ENCODE measurements at places on chromosomes 11 and 22.

DNA sequence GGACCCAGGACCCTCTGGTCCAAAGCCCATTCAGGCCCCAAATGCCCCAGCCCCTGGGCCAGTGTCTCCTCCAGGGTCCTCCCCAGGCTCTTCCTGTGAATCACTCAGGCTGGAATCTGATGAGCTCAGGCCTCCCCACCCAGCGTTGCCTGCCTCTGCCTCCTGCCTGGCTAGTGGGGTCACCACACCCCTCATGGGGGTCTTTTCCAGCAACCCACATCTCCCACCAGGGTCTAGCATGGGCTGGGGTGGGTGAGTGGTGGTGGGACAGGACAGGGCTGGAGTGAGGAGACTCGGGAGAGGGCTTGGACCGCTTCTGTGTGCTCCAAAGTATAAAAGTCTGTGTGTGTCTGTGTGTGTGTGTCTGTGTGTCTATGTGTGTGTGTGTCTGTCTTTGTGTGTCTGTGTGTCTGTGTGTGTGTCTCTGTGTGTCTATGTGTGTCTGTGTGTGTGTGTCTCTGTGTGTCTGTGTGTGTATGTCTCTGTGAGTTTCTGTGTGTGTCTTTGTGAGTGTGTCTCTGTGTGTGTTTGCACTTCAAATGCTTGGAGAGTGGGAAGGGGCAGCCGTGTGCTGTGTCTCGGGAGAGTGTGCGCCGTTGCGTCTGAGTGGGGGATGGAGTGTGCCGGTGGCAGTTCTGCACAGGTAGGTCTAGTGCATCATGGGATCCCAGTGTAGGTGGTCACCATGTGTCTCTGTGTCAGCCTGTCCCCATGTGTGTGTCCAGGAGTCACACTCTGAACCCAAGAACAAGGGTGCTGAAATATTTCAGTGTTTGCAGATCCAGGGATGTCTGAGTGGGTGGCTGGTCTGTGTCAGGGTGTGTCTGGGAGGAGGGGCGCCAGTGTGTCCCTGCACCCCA, 8.8 kb downstream of the RIN1 start:
- no peak for DNase-seq

DNA sequence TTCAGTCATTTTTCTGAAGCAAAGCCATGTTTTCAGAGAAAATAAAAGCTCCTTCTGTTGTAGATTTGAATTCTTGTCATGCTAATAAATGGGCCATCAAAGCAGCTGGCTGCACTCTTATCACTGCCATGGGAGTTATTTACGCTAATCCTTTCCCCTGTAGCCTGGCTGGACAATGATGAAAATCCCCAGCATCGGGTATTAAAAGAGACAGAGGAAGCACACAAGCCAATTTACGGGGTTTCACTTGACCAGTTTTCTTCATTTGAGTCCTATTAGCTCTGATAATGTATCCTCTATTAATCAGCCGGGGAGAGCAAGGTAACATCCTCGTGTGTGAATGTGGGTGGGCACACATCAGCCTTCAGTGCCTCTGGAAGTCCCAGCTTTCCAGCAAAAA, 470.2 kb upstream of the API5 start:
- DNase-seq = no peak

DNA sequence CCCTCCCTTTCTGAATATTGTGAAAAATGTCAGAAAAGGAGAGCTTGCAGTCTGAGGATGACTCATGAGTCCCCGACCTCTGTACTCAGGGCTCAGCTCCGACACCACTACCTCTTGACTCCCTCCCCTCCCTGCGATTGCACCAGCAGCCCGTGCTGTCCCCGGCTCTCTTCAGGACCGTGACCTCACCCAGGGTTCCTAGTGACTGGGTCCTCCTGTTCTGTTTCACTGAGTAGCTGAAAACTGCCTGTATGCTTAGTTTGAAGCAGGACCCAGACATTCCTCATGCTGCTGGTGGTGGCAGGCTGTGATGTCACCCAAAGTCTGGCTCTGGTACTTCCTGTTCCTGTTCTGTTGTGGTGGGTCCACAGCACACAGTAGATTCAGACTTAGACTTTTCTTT, 11.7 kb downstream of the PHRF1 start:
- DNase-seq = no peak

GRCh38 chr11:15157181-15157580, 42.5 kb downstream of the INSC start:
- no peak for DNase-seq

DNA sequence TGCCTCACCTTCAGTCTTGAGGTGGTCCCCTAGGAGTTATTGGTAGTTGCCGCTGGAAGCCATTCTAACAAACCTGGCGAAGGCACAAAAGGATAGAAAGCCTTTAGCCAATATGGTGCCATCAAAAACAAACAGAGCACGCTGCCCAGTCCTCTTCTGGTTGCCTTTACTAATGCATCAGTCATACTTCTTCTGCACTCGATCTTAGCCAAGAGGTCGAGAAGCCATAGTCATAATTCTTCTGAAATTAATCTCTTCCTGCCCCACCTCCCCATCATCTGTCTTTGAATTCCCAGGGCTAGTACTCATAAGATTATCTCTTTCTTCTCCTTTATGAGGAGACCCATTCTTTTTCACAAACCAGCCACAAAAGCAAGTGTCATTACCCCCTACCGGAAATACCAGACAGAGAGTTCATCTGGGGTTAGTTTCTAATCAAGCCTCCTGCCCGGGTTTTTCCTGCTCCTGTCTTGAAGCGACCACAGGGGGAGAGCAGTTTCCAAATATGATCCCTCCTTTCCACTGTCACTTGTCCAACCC, 21.4 kb upstream of the EHF start:
- DNase-seq = no peak

DNA sequence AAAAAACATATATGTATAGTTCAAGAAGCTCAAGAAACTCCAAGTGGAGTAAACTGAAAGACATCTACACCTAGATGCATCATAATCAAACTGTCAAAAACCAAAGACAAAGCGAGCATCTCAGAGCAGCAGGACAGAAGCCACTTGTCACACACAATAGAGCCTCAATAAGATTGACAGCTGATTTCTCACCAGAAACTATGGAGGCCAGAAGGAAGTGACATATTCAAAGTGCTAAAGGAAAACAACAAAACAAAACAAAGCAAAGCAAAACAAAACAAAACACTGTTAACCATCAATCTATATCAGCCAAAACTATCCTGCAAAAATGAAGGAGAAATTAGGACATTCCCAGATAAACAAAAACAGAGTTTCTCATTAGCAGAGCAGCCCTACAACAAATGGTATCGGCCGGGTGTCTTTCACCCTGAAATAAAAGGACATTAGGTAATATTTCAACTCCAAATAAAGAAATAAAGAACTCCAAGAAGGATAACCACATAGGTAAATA, 65.8 kb upstream of the SEPTIN5 start:
- DNase-seq = no peak

- no peak for DNase-seq
Observed at GRCh38 chr11:96579656-96580055, 189.8 kb downstream of the JRKL start.

Measured in stimulated activated CD4-positive, alpha-beta T cell treated with anti-CD3 and anti-CD28 coated beads, Interleukin-1b, Interleukin-23, amount 100 ng/mL, for 24 hours (primary cell).